ENCODE measurements at places on chromosomes 7 and 10. TPM values are rescaled to one million over a fixed set of nuclear protein-coding genes. Genes with fewer than 3 reads are reported as not detected.

Gene CARD11
- total RNA-seq: 1.5 TPM

Gene CXCL12
- total RNA-seq: 7.3 TPM

Gene SOSTDC1
- 8.8 TPM for total RNA-seq

Gene KLF14
- total RNA-seq: not detected

Gene PURB
- 45.0 TPM for total RNA-seq

Gene CLDN3
- not detected for total RNA-seq

Gene MET
- total RNA-seq: 22.5 TPM

Gene PDE1C
- total RNA-seq: 88.1 TPM

Gene GNAI1
- total RNA-seq: 101 TPM

Gene TMEM178B
- 81.6 TPM for total RNA-seq

Gene ELFN1
- total RNA-seq: 3.1 TPM

Gene HTR5A
- total RNA-seq: 15.5 TPM

Gene KLLN
- total RNA-seq: 0.56 TPM

Gene CD36
- 0.93 TPM for total RNA-seq

Gene BMPER
- 33.1 TPM for total RNA-seq

Gene PIK3CG
- total RNA-seq: 2.1 TPM

Gene VSTM4
- total RNA-seq: 8.0 TPM

Gene PRSS2
- total RNA-seq: not detected

Gene MALRD1
- 1.5 TPM for total RNA-seq

Gene GDF2
- total RNA-seq: not detected

Gene TSPAN15
- 20.3 TPM for total RNA-seq

Gene HECW1
- total RNA-seq: 74.3 TPM

DNA sequence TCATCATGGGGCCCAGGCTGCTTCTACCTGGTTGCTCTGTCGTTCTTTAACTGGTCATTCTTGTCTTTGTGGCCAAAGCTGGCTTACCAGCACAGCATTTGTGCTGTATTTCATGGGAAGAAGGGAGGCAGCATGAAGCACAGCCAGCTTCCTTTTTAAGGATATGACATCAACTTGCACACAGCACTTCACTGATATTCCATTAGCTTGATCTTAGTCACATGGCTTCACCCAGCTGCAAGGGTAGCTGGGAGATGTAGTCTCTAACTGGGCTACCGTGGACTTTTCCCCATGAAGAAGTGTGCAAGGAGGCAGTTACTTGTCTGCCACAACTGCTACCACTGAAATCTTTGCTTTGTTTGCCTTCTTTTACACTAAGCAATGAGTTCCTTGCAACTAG is 525.2 kb downstream of the LRMDA start:
- DNase-seq: no peak

- DNase-seq: peak; percentile 54
Measured at GRCh38 chr10:89206402-89207180, 526 bp downstream of the CH25H start.

GRCh38 chr7:92614660-92615174 is 24.5 kb upstream of the FAM133B start:
- DNase-seq: peak; percentile 88

- DNase-seq: no peak
Measured at GRCh38 chr10:51860257-51860656, 160.9 kb upstream of the CSTF2T start.

- no peak for DNase-seq
Measured at GRCh38 chr10:129330211-129330610, 136.8 kb upstream of the MGMT start.

DNA sequence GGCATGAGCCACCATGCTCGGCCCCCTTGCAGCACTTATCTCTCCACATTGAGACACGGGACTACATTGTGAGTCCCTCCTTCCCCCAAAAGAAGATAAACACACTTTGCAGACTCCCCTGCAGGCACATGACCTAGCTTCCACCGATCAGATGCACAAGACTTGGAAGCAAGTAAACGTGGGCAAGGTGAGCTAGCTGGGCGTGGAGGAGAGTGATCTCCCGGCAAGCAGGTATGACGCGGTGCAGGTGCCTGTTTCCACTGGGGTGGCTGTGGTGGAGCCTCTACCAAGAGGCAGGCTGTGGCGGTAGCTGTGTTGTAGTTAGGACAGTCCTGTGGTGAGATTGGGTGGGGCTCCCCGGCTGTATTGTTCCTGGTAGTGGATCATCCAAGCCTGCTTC is 7.7 kb upstream of the COMTD1 start:
- DNase-seq: no peak

GRCh38 chr7:30618080-30618676 is 23.5 kb downstream of the GARS1 start:
- no peak for DNase-seq

- no peak for DNase-seq
Measured at GRCh38 chr10:88765816-88766215, 6.0 kb downstream of the LIPN start.

DNA sequence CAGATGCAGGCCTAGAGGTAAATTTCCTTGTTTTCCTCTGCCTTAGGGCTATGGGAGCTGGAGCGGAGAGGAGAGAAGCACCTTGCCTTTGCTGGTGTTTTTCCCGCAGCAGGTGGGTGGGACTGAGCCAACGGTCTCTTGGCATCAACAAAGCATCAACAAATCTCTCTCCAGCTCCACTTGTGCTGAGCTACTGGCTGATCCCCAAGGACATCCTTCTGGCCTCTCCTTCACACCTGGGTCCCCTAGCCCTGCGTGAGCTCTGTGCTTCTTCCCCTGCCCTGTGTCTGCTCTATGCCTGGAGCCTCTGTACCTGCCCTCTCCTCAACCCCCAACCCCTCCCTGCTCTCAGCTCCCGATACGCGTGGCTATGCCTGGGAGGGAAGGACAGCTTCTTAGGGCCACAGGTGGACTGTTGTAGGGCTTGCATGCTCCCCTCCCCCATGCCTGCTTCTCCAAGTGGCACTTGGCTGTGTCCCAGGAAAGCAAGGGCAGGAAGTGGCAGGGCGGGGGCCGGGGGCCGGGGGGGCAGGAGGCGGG is 3.2 kb upstream of the CLDN4 start:
- no peak for DNase-seq

- no peak for DNase-seq
Measured at GRCh38 chr10:75094465-75094864, 17.0 kb upstream of the SAMD8 start.

- DNase-seq: no peak
Measured at GRCh38 chr7:155001756-155002410, 1.0 kb downstream of the PAXIP1 start.

- no peak for DNase-seq
Measured at GRCh38 chr10:63636812-63637211, 115.6 kb downstream of the REEP3 start.

DNA sequence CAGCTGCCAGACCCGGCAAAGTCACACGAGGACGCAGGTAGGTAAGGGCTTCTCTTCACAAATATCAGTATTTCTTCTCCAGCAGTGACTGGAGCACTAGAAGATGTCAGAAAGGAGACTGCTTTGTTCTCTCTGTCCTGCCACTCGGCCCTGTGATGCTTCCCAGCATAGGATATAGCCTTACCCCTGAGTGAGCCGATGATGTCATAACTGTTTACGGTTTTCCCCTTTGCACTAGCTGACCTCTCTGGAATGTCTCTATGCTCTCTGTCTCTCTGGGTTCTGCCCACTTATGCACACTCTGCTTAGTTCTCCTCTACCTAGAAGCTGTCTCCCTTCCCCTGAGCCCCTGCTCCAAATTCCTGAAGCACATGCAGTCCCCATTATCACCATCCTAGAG is 167.5 kb upstream of the PODXL start:
- DNase-seq: no peak

- no peak for DNase-seq
Measured at GRCh38 chr10:23060918-23061317, 34.5 kb upstream of the MSRB2 start.

DNA sequence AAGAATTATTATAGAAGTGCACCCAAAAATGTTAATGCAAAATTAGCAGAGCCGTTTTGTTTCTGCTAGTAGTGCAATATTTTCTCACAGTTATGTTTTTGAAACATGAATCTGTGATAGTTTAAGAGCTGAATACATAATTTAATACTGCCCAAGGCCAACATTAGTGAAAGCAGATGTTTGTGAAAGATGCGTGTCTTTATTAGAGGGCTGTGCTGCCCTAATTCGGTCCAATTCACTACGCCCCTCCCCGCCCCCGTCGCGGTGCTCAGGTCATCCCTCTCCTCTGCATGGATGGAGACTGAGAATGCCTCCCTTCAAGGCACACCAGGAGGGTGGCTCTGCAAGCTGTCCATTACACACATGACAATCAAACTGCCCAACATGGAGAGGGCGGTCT is 172.0 kb downstream of the TEX36 start:
- DNase-seq: no peak

- no peak for DNase-seq
Measured at GRCh38 chr7:18064242-18064838, 36.7 kb upstream of the PRPS1L1 start.

DNA sequence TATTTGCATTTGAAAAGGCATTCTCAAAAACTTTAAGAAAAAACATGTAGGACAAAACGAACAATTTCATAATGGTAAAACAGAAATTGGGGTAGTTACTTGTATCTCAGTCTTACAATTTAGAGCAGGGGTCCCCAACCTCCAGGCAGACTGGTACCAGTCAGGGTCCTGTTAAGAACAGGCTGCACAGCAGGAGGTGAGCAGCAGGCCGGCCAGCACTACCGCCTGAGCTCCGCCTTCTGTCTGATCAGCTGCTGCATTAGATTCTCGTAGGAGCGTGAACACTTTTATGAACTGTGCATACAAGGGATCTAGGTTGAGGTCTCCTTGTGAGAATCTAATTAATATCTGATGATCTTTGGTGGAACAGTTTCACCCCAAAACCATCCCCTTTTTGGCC is 77.3 kb downstream of the SEMA3A start:
- DNase-seq: no peak

GRCh38 chr10:102133373-102134195 is 744 bp downstream of the PPRC1 start:
- peak; percentile 82 for DNase-seq

DNA sequence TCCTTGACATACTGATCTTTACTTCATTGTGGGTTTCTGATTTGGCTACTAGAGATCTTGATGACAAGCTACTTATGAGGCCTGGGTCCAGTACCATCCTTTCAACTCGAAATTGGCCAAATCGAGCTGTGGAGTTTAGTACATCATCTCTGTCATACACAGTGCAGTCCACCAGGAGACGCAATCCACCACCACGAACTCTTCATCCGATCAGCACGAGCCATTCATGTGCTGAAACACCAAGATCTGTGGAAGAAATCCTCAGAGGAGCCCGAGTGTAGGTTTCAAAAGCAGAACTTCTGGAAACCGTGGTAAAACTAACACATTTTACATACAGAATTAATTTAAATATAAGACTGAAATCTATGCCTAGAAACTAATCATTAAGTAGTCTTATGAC is 14.2 kb downstream of the DNAJC9 start:
- no peak for DNase-seq

DNA sequence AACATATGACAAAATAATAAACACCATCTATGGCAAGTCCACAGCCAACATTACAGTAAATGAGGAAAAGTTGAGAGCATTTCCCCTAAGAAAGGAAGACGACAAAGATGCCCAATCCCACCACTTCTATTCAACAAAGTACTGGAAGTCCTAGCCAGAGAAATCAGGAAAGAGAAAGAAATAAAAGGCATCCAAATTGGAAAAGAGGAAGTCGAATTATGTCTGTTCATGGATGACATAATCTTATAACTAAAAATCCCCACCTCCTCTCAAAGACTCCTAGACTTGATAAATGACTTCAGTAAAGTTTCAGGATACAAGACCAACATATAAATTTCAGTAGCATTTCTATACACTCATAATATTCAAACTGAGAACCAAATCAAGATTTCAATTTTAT is 288.5 kb upstream of the POT1 start:
- no peak for DNase-seq
